ENCODE measurements at places on chromosomes 2 and 18.
A peak's percentile ranks its signal among the peaks of the same experiment; 100 is the strongest.

DNA sequence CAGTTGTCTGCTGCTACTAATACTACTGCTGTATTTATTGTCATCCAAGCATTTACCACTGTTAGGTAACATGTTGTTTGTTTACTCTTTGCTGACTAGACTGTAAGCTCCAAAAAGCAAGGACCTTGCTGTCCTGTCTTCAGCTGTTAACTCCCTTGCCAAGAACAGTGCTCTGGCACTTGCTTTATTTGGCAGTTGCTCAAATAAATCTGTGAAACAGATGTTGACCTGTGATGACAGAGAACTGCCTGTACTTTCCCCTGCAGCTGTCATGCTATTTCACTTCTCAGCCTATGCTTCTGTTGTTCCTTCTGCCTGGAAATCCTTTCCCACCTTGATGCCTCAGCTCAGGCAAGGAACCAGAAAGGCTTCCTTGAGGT, 181.2 kb downstream of the ATAD2B start:
- DNase-seq: no peak

DNA sequence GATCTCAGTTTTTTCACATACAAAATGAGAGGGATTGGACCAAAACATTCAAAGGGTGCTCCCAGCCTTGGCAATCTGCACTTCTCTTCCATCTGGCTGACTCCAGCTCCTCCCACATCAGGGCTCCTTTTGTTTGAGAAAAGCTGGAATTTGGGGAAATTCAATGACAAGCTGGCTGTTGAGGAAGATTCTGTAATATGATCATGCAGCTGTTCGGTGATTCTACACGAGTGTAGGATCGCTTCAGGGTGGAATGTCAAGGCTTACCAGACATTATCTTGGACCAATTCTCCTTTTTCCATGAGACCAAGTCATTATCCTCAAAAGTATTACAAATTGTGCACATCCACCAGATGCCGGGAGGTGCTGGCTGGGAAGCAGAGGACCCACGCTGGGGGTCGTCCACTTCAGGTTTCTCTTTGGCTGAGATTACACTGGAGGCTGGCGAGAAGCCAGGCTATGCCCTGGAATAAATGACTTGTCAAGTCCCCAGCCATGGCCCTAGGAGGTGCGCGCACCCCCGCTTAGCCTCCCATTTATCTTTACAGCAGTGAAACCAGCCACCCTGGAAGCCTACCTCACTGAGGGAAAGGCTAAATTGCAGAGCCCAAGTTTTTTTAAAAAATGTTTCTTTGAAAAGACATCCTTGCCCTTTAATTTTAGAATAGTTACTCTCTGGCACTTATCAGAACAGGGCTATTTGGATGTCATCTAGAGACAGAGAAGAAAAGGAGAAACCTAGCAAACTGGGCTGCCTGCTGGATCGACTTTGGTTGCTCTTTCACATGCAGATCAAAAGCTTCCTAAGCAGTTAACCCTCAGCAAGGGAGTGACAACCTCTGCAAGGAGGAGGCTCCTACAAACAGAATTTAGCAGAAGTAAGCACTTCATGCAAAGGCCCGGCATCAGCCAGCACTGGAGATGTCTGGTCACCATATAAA, 42.5 kb upstream of the LCLAT1 start:
- DNase-seq: no peak

DNA sequence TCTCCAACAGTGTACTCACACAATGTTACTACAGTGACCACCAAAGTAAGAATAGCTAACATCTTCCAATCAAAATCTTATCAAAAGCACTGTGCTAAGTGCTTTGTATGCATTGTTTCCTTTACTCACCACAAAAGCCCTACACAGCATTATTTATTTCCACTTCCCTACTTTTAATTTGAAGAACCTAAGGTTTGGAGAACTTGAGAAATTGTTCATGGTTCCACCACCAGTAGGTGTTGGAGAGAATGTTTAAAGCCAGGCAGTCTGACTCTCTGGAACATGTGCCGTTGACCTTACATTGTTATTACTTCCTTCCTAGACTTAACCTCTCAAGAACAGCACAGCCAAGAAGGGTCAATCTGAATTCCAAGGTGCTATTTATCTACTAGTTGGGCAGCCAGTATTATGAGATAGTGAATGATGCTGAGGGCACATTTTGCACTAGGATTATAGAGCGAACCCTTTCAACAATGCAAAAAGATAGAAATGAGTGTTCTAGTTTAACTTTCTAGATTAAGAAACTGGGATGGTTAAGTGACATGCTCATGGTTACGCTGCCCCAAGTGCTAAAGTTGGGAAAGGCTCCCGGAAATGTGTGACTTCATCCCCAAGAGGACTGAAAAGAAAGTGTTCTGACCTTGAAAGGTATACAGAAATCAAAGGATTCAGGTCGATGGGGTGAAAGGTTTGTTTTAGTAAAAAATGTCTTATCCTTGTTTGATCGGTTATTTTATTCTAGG, 55.2 kb upstream of the FAM136A start:
- DNase-seq: peak; percentile 35

DNA sequence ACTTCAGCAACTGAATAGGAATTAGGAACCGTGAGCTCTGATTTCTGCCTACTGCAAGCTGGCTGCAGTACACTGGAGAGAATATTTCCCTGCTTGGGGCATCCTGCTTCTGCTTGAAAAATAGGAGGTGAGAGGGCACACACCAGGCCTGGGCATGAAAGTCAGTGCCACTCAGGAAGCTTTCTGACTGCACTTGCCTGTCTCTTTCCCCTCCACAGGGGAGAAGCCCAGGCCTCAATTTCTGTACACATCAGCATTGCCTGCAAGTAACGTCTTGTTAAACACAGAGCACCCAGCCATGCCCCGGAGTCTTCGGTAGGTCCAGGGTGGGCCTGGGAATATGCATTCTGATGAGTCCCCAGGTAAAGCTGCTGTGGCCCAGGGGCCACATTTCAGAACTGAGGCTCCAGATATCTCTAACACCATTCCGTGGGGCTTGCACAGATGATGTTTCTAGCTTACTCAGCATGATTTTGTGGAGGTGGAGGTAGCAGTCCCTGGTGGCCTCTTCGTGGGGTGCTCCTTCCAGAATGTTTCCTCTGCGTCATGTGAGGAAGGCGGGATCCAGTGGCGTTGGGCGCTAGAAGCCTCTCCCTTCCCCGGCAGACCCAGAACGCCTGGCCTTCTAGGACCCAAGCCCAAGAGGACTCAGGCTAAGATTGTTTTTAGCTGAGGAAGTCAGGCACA, 114.1 kb downstream of the ZBTB7C start:
- no peak for DNase-seq

- no peak for DNase-seq
These were observed 5.3 kb downstream of the APOB start for GRCh38 chr2:21038403-21039073.

DNA sequence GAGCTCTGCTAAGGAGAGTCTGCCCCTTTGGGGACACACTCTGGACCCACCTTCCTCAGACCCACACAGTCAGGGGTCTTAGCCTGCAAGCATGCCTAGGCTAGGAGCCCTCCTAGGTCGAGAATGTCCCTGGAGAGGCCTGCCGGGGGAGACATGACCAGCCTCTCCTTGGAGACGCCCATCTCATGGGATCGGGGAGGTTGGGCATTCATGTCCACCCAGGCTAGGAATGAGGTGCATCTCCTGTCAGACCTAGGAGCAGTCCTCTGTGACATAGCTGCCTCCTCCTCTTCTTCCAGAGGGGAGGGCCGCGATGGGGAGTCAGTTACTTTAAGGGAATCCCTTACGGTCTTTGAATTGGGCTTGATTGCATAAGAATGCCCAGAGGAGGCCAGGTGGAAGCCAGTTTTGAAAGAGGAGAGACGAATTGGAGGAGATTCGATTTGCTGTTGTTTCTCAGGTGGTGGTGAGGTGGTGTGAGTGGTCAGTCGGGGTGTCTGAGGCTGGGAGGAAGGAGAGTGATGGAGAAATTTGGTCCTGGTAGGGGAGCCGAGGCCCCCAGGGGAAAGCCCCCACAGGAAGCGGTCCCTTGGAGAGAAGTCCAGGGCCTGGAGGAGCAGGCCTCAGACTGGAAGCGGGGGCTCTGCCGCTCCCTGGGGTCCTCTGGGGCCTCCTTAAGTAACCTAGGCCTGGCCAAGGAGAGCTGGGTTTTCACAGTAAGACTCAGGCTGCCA, 241.3 kb downstream of the DYSF start:
- no peak for DNase-seq

GRCh38 chr2:131425231-131425941, 50.5 kb upstream of the TUBA3D start:
- no peak for DNase-seq

DNA sequence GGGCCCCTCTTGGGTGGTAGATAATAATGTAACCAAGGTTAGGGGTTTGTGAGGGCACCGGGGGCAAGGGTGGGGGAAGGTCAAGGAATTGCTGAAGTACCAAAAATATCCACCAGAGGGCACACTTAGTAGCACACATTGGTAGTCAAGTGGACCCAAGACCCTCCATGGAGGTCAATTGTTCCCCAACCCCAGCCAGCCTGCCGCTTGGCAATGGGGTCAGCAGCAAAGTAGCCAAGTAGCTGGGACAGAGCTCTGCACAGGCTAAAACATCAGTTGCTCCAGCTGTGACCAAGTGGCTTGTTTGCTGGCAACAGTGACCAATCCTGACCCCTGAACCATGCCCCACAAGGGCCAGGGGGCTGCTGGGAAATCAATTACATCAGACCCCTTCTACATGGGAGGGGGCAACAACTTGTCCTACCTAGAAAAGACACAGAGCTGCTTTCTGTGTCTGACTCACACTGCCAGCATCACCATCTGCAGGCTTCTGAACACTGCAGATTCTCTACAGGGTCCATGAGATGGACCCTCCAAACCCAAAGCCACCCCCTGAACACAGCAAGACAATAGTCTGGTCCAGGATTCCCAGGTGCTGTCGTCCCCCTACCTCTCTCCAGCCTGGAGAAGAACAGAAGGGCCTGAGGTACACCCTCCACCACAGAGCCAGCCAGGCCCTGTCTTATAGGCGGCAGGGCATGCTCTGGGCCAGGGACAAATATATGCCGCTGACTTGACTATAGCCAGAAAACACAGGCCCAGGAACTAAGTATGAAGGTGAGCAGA, 76.0 kb downstream of the EMX1 start:
- DNase-seq: peak; percentile 31

GRCh38 chr2:98608962-98609604, 694 bp downstream of the UNC50 start:
- no peak for DNase-seq

GRCh38 chr2:9191041-9191481, 15.6 kb upstream of the ASAP2 start:
- DNase-seq: peak; percentile 10

DNA sequence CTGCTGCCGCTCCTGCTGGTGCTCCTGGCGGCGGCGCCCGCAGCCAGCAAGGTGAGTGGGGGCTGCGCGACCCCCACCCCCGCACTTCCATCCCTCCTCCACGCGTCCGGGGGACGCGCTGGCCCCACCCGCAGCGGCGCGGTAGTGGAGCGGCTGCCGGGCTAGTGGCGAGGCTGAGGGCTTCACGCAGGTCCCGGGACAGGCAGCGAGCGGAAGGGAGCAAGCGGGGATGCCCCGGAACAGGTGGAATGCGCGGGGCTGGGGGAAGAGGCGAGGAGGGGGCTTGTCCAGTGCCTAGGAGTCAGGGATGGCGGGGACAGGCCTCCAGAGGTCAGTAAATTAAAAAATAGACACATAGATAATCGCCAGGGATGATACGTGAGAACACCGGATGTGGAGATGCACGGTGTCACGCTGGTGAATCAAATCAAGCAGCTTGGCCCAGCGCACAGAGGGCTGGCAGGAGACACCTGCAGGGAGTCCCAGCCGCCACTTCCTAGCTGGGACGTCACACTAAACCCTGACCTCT, 403 bp downstream of the COL4A3 start:
- no peak for DNase-seq

- no peak for DNase-seq
These were observed 33.7 kb downstream of the TMEM17 start for GRCh38 chr2:62472312-62472711.

DNA sequence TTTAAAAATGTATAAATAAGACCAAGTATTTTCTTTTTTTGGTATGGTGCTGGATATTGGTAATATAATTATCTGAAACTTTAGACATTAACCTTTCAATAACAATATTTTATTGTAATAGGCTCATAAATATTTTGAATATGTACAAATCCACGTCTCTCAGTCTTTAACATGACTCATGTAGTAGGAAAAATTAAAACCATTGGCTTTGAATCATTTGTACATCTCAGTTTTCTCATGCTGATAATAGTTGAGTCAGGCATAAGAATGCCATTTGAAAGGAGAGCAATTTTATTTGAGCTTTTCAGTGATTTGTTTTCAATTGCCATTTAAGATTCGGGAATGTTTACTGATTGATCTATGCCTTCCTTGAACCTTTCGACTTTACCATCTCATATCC, 364.8 kb downstream of the TGIF1 start:
- no peak for DNase-seq

DNA sequence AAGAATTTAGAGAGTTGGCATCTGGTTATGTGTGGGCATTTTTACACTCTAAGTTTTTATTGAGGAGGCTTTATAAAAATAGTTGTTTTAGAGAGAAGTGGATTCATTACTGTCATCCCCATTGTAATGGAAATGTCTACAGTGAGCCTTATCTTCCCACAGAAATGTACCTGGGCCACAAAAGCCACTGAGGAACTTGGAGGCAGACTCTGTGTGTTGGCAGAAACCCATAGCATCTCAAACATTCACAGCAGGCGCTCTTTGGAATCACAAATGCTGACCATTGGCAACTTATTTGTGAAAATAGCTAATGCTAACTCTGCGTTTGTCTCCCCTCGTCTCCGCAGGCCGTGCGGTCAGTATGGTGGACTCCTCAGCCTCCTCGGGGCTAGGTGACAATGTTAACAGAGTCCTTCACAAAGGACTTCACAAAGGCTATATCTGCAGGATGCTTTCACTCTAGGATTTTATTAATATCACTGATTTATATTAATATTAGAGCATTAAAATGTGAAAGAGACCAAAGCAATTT, 689.1 kb upstream of the POU3F3 start:
- DNase-seq: no peak

GRCh38 chr2:239184968-239185903, 215.6 kb downstream of the HDAC4 start:
- no peak for DNase-seq

- no peak for DNase-seq
These were observed at the start of gene MFSD2B for GRCh38 chr2:24009680-24010476. Gene MFSD2B (plus strand): TSS chr2:24010085. CDS start chr2:24010097, 12 bp downstream.

Data from MV-4-11 (cell line).